T-helper 17 cell (primary cell): ENCODE measurements at places on chromosomes 1 and 21.

DNA sequence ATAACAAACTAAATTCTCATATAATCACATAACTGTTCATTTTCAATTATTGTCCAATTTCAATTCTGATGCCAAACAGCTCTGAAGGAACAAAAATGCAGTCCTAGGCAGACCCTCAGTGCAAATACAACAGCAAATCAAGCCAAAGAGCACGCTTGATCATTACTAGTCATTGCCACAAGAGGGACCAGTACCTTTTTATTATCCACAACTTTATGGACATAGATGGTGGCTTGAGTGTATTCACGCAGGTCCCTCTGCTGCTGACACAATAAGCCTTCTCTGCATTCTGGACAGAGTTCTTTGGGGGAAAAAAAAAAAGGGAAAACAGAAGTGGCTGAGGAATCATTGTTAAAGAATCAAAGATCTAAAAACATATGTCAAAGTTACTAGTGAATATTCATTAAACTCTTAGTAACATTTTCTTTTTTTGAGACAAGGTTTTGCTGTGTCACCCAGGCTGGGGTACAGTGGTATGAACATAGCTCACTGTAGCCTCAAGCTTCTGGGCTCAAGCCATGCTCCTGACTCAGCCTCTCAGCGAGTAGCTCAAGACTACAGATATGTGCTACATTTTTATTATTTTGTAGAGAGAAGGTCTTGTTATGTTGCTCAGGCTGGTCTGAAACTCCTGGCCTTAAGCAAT lies 34.3 kb upstream of the RAP1GAP start:
- H3K27me3 ChIP-seq = no peaks in the 10 kb centered on the region
- no peak for DNase-seq
- peak overlapping the region; percentile 16 for H3K27ac ChIP-seq
- H3K4me3 ChIP-seq = no peak overlapping the region
- H3K36me3 ChIP-seq = peaks cover 8% of the 10 kb centered on the region
- H3K4me1 ChIP-seq = peaks cover 5% of the 10 kb centered on the region

DNA sequence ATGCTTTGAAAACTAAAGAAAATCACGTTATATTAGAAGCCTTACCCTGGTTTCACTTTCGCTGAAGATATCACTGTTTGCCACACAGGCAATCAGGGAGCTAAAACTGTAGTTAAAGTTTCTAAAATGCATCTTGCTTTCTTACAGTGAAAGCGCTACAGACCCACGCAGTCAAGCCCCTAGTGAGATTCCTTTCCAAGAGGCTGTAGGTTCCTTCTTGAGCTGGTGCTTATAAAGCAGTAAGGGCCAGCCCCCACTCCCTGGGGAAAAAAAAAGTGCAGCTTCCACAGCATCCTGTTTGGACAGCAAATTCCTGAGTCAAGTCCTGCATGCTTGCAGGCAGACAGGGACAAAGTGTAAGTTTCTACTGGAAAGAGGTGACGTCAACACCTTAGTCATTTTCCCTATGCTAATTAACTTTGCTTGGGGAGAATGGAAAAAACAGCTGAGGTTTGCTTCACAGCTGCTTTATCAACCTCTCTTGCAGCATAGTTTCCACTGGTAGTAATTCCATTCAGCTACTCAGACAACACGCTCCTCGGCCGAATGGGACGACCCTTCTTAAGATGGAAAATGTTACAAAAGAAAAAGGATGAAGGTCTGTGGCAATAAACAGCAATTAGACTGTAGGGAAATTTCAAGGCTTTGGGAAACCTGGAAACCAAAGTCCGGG lies 14.7 kb upstream of the KCNE1 start:
- no peak for DNase-seq
- peak overlapping the region; percentile 76 for H3K4me3 ChIP-seq
- H3K27me3 ChIP-seq = no peaks in the 10 kb centered on the region
- H3K27ac ChIP-seq = peak overlapping the region; percentile 39
- H3K36me3 ChIP-seq = no peaks in the 10 kb centered on the region

DNA sequence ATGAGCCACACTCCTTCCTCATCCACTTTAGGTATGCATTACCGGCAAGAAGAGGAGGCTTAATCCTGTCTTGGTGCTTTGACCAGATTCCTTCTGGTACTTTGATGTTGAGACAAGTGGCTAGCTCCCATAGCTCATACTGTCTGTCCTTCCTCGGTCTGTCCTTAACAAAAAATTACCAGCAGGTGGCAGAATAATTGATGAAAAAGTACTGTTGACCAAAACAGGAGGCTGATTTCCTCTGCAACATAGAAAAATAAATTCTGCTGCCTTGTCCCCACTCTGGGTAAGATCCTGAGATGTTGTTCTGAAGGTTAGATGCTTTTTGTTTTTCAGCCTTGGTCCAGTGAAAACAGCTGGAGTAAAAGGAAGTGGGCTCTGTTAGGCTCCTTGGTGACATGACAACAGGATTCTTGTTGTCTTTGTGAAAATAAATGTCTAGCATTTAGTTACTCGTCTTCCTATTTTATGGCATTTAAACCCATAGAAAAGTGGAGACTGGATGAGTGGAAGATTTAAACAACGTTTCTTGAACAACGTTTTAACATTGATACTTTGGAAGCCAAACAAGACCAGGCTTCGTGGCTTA lies 11.2 kb upstream of the HJV start:
- H3K4me3 ChIP-seq = no peak overlapping the region
- no peak overlapping the region for H3K27ac ChIP-seq
- no peaks in the 10 kb centered on the region for H3K36me3 ChIP-seq
- DNase-seq = no peak

GRCh38 chr1:31828926-31829690 lies 13.3 kb upstream of the SPOCD1 start:
- no peak overlapping the region for H3K4me3 ChIP-seq
- H3K4me1 ChIP-seq = peaks cover 26% of the 10 kb centered on the region
- no peaks in the 10 kb centered on the region for H3K27me3 ChIP-seq
- H3K36me3 ChIP-seq = no peaks in the 10 kb centered on the region
- DNase-seq = no peak

- H3K4me3 ChIP-seq = no peak overlapping the region
- H3K36me3 ChIP-seq = no peaks in the 10 kb centered on the region
- no peaks in the 10 kb centered on the region for H3K27me3 ChIP-seq
Measured at GRCh38 chr1:212062832-212063438, 27.4 kb downstream of the DTL start.

DNA sequence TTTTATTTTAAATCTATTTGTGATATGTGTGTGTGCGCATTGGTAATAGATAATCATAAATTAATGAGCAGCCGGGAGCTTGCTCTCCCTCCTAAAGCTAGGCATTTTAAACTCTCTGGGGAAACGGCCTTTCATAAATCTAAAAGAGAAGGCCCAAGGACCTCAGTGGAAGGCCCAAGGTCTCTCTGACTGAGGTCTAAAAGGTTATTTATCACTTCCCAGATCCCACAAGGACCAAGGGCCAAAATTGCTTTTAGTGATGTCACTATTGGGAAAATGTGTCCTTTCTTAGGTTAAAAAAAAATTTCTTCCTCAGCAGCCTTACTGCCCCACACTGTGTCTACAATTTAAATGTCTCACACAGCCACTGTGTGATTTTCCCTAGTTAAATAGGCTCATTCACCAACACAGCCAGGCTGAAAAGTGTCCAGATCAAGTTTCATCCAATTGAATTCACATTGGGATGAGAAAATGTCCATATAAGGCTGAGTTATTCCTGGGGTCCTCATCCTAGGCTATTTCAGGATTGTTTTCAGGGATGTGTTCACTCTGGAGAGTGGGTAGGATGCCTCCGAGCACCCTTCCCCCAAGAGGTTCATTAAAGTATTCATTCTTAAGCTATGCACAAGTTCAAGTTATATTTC lies 46.1 kb downstream of the SLC44A3 start:
- H3K27ac ChIP-seq = no peak overlapping the region
- no peak for DNase-seq
- peaks cover 2% of the 10 kb centered on the region for H3K4me1 ChIP-seq
- H3K4me3 ChIP-seq = no peak overlapping the region
- H3K27me3 ChIP-seq = peaks cover 11% of the 10 kb centered on the region

GRCh38 chr1:213914392-213914791 lies 73.4 kb upstream of the PROX1 start:
- H3K4me3 ChIP-seq = no peak overlapping the region
- H3K36me3 ChIP-seq = no peaks in the 10 kb centered on the region
- no peaks in the 10 kb centered on the region for H3K27me3 ChIP-seq
- H3K4me1 ChIP-seq = no peaks in the 10 kb centered on the region

GRCh38 chr1:41319807-41320711 lies 41.2 kb upstream of the FOXO6 start:
- peaks cover 39% of the 10 kb centered on the region for H3K27me3 ChIP-seq
- H3K36me3 ChIP-seq = peaks cover 4% of the 10 kb centered on the region
- no peak overlapping the region for H3K27ac ChIP-seq
- no peak for DNase-seq

DNA sequence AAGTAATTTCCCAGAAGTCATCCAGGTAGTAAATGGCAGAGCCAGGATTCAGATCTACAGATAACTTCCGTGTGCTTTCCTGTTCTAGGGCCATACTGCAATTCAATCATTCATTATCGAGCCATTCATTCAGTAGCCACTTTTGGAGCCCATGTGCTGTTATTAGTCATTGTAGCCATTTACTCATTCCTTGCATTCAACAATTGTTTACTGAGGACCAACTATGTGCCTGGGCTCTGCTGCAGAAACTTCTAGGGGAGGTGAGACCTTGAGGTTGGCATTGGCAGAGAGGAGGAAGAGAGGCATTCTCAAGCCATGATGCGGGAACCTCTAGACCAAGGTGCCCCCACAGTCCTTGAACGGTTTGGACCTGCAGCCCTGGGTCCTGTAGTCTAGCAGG lies 27.9 kb downstream of the EPHB2 start:
- no peak overlapping the region for H3K27ac ChIP-seq
- no peak overlapping the region for H3K4me3 ChIP-seq
- DNase-seq = no peak

GRCh38 chr1:210302501-210302900 lies 26.2 kb upstream of the HHAT start:
- H3K36me3 ChIP-seq = no peaks in the 10 kb centered on the region
- H3K4me1 ChIP-seq = no peaks in the 10 kb centered on the region
- DNase-seq = no peak
- H3K4me3 ChIP-seq = no peak overlapping the region
- H3K27me3 ChIP-seq = peaks cover 52% of the 10 kb centered on the region
- H3K27ac ChIP-seq = no peak overlapping the region

DNA sequence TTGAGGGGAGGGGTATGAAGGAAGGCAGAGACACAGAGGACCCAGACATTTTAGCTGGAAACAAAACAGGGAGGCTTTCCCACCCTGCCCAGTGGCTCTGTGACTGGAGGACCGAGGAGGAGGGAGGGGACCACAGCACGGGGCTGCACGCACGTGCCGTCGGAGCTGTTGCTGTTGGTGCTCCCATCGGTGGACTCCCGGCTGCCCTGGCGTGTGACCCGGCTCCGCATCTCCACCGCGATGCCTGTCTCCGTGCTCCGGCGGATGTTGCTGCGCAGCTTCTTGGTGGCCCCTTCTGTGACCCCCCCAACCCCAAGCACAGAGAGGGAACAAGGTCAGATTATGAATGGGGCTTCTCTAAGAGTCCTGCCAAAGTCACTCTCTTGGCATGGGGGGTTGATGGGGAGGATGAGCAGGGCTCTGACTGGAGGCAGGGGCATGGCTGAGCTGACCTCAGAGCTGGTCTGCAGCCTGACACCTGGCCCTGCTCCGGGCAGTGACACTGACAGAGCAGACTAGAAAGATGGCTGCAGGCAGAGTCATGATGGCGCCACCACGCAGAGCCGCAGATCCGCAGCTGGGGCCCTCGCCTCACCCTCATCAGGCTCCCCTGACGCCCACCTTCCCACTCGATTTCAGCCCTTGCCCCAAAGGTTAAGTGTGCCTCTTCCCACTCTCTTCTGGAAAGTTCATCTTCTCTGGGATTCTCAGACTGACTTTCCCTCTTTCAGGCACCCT lies 29.6 kb downstream of the RIMS3 start:
- no peak overlapping the region for H3K27ac ChIP-seq
- no peak overlapping the region for H3K4me3 ChIP-seq
- no peak for DNase-seq

DNA sequence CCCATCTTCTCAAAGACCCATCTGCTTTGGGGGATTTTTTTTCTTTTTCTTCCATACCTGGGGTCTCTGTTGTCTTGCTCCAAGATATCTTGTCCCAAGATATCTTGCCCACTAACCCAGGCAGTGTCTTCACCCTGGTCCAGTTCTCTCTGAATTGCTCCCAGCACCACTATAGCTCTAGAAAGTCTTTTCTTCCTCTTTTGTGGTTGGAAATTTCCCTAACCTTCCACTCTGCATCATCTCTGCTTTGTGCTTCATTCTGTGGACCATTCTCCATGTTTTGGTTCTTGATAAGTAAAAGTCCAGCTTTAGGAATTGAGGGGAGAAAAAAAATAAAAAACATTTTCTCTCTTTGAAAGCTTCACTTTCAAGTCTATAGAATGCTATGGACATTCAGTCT lies 20.9 kb downstream of the STYXL2 start:
- no peak overlapping the region for H3K4me3 ChIP-seq
- H3K27ac ChIP-seq = no peak overlapping the region
- DNase-seq = no peak
- peaks cover 34% of the 10 kb centered on the region for H3K27me3 ChIP-seq
- no peaks in the 10 kb centered on the region for H3K36me3 ChIP-seq

DNA sequence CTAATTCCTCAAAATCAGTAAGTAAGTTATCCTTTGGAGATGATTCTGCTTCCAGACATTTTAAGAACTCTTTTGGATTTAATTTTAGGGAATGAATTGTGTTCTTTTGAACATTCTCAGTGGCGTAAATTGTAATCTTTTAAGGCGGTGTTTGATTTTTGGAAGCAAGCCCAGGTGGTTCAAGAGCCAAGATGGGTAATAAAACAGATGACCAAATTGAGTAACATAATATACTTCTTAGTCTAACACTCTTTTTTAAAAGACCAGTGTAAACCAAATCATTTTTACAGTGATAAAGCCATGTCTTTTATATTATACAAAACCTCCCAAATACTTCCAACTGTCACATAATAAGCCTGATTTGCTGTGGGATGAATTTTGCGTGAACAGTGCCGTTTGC lies 133.8 kb downstream of the LRRC40 start:
- no peaks in the 10 kb centered on the region for H3K36me3 ChIP-seq
- H3K27ac ChIP-seq = no peak overlapping the region
- peaks cover 5% of the 10 kb centered on the region for H3K27me3 ChIP-seq

GRCh38 chr1:111599781-111600693 lies 19.6 kb upstream of the RAP1A start:
- peak overlapping the region; percentile 96 for H3K27ac ChIP-seq
- no peaks in the 10 kb centered on the region for H3K27me3 ChIP-seq
- no peak for DNase-seq
- peaks cover 83% of the 10 kb centered on the region for H3K4me1 ChIP-seq
- peak overlapping the region; percentile 78 for H3K4me3 ChIP-seq
- H3K36me3 ChIP-seq = peaks cover 4% of the 10 kb centered on the region

DNA sequence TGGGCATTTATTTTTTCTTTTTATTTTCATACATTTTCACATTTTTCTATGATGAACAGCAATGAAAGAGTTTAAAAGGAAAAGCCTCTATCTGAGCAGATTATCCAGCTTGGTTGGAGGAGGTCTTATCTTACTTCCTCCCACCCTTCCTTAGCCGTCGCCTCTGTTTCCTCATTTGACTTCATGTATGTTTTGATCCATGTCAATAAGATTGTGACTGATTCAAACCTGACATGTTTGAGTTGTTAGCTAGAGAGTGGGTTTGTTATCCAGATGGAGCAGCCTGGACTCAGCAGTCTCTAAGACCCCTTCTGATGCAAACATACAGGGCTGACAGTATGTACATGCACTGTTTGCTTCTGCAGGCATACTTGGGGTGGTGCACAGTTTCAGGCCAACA lies 31.2 kb downstream of the MACO1 start:
- peaks cover 16% of the 10 kb centered on the region for H3K4me1 ChIP-seq
- H3K27ac ChIP-seq = no peak overlapping the region
- H3K27me3 ChIP-seq = no peaks in the 10 kb centered on the region
- DNase-seq = no peak
- H3K36me3 ChIP-seq = peaks cover 9% of the 10 kb centered on the region
